Breast epithelium (tissue), 4 donors: ENCODE measurements at places on chromosomes 1 and 21. TPM values are rescaled to one million over a fixed set of nuclear protein-coding genes. Genes with fewer than 3 reads are reported as not detected.
A peak's percentile ranks its signal among the peaks of the same experiment; 100 is the strongest.

The OR2T29 gene
- not detected for total RNA-seq

The IL22RA1 gene
- total RNA-seq = 0.73 TPM

DNA sequence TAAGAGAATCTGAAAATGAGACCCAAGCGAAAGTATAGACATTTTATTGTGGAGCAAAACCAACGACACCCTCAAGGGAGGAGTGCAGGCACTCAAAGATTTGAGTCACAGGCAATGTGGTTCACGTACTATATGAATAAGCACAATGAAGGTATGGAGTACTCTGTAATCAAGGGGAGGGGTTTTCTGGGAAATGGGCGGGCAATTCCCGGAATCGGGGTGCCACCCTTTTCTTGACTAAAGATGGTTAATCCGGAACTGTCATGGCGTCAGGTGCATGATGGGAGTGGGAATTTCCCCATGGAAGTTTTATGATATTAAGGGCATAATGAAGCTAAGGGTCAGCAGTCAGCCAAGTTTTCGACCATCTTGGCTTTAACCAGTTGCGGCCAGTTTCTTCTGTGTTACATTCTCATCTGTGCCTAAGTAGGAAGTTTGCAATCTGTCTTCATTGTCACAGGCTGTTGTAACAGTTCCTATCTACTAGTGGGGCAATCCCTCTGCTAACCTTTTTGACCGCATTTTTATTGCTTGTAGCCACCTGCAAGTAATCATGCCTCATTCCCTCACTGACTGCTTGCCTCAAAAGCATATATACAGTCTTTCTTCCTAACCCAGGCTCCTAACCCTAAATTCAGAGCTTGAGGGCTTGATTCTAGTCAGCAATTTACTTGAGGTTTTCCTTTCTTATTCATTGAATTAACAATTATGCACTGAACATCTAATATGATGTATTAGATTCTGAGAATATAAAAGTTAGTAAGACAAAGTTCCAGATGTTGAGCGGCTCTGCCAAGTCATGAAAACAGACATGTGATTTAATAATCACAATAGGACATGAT lies 775 bp upstream of the AIM2 start:
- no peak for DNase-seq

- no peak for DNase-seq
These were observed 269.6 kb downstream of the VAV3 start for GRCh38 chr1:107695341-107695740.

DNA sequence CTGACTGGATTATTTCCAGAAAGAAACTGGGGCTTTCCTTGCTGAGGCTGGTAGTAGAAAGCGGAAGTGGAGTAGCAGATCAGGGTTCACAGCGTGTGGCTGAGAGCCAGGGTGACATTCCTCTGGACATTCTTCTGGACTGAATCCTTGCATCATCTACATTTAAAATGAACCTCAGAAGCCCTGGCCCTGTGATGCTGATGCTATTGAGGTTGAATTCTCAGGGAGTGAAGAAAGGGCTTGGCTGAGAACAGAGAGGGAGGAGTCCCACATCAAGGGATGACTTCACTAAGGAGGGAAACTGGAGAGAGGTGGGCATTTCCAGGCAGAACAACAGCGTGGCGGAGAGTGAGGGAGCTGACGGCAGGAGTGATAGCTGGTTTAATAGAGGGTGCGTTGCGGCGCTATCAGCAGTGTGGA lies 102.3 kb upstream of the LMO4 start:
- peak; percentile 68 for DNase-seq

GRCh38 chr1:163142152-163142551 lies 60.6 kb downstream of the RGS5 start:
- no peak for DNase-seq

DNA sequence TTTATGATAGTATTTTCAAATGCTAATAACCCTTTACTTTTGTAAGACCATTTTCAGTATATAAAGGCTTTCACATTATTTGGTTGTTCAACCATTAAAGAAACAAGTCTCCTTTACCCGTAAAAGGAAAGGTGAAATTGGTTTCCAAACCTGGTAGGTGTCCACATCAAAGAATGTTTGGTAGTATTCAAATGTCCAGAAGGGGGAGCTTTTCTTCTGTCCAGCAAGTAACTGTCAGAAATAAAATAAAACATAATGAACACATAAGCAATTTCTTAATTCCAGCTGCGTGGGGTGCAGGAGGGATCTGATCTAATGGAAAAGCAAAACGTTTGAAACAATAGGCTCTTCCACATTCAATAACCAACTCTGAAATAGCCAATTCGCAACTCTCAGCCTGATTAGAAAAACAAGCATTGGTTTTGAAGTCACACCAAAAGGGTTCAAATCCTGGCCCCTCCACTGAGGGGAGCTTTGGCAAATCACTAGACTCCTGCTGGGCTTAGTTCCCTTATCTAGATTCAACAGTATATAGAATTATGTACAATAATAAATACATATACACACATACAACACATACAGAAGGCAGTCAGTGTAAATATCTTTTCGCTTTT lies 11.0 kb downstream of the YIPF1 start:
- DNase-seq = no peak

GRCh38 chr1:34188418-34188817 lies 11.7 kb downstream of the C1orf94 start:
- no peak for DNase-seq

DNA sequence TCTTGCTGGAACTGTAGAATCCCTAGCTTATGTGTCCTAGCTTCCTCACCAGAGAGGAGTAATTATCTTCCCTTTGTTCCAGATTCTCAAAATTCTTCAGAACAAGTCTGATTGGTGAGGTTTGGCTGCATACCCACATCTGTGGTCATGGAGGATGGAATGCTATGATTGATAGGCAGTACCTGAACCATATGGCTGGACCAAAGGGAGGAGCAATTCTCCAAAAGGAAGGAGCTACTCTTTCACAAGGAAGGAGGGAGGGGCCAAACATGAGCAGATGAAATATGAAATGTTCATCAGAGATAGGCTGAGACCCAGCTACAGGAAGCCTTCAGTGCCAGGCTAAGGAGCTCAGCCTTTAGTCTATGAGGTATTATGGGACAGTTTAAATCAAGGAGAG lies 5.0 kb upstream of the RNF19B start:
- DNase-seq = no peak

DNA sequence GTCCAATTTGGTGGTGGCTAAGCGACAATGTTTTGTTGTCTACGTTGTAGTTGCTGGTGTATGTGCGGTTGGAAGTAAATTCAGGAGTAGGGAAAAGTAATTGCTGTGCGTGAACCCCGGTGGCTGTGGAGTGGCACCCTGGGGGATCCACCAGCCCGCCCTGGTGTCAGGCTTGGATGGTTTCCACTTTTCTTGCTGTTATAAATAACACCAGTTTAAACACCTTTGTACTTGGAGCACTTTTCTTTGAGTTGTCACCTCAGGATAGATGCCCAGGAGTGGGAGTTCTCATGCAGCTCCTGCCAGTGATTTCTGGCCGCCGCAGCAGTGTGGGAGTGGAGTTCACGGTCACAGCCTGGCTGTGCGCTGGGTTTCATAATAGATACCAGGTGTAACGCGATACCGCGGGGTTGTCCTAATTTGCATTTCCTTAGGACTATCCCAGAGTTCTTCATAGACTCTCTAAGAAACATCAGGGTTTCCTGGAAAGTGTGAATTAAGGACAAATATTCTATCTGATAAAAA lies 12.8 kb upstream of the TMEM200B start:
- DNase-seq = no peak

GRCh38 chr1:228463559-228464455 lies 23.4 kb upstream of the RNF187 start:
- DNase-seq = no peak

DNA sequence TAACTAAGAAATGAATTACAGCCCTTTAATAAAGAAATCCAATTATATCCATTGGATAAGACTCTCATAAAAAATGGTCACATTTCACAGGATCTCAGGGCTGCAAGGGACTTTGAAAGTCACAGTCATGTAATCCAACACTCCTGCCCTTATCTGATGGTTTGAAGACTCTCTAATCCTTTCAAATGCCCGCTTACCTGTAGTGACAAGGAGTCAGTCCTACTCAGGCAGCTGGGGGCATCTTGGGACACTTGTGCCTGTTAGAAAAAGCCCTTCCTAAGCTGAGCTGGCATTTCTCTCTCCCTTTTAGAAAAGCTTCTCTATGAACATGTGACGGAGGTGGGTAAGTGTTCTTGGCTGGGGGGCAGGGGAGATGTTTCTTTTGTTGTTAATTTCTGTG lies 11.0 kb upstream of the ZNF691 start:
- no peak for DNase-seq

GRCh38 chr1:201119206-201120197 lies 7.3 kb upstream of the CACNA1S start:
- no peak for DNase-seq
